ENCODE measurements at places on chromosomes 12 and 14.

DNA sequence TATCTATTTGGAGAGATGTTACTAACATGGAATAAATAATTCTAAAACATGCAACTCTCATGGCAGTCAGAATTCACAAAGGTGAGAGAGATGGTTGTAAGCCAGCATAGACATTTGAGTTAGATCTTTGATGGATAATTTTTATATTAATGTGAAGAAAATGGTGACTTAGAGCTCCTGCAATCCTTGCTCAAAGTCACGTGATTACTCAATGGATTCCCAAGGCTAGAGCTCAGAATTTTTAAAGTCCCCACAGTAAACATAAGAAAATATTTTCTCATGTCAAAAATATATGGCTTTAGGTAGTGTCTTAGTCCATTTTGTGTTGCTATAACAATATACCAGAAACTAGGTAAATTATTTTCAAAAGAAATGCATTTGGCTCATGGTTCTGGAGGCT lies 281.5 kb upstream of the PRKD1 start:
- DNase-seq: no peak

GRCh38 chr12:108833757-108834472 lies 23.5 kb downstream of the SSH1 start:
- no peak for DNase-seq

- no peak for DNase-seq
Observed at GRCh38 chr14:94906991-94907587, 137.2 kb upstream of the GSC start.

GRCh38 chr12:5806371-5807089 lies 138.5 kb downstream of the ANO2 start:
- no peak for DNase-seq

DNA sequence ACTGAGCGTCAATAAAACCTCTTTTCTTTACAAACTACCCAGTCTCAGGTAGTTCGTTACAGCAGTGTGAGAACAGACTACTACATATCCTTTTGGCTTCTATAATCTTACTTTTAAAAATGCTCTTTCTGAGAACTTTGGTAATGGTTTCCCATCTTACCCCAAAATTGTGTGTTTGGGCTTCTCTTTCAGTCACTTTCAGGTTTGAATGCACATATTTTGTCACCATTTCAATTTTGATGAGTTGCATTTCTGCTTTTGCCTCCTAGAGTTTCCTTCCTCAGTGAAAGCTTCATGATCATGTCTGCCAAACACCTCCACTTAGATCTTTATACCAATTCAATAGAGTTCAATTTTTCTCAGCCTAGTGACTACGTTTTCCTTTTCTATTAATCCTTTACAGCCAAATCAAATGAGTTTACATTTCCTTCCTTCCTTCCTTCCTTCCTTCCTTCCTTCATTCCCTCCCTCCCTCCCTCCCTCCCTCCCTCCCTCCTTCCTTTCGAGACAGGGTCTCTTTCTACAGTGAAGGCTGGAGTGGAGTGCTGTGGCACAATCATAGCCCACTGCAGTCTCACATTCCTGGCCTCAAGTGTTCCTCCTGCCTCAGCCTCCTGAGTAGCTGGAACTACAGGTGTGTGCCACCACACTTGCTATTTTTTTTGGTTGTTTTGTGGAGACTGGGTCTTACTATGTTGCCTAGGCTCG lies 124.9 kb downstream of the BCAT1 start:
- DNase-seq: no peak

GRCh38 chr14:89186856-89187376 lies 230.1 kb downstream of the FOXN3 start:
- DNase-seq: no peak

- DNase-seq: peak; percentile 85
Observed at GRCh38 chr14:20460458-20461224, 593 bp downstream of the PIP4P1 start.

- DNase-seq: no peak
Observed at GRCh38 chr14:76814726-76815645, 2.3 kb upstream of the ANGEL1 start.

GRCh38 chr14:20419419-20419818 lies 6.1 kb upstream of the TEP1 start:
- no peak for DNase-seq

GRCh38 chr14:90382491-90383125 lies 14.2 kb upstream of the CALM1 start:
- DNase-seq: peak; percentile 90

GRCh38 chr12:42201063-42201462 lies 37.0 kb downstream of the YAF2 start:
- DNase-seq: no peak

DNA sequence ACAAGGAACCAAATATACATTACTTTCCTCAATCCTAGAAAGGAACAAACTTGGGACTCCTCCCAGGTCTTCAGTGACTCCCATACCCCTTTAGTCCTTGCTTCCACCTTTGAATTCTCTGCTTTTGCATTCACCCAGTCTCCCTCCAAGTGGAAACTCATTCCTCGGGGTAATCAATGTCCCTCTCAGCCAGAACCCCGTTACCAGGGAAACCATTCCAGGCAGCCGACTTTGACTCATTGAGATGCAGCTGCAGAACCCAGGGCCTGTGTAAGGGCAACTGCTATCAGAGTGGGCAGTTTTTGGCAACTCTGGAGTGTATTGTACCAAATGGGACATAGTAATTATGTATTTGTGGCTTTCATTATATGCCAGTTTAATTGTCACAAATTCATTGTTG lies 186.2 kb downstream of the NRXN3 start:
- no peak for DNase-seq

GRCh38 chr12:11894890-11895289 lies 175.8 kb upstream of the BCL2L14 start:
- DNase-seq: no peak

- DNase-seq: no peak
Observed at GRCh38 chr14:37122288-37122687, 50.1 kb downstream of the SLC25A21 start.

GRCh38 chr14:58557242-58557641 lies 80.5 kb upstream of the DACT1 start:
- DNase-seq: no peak

DNA sequence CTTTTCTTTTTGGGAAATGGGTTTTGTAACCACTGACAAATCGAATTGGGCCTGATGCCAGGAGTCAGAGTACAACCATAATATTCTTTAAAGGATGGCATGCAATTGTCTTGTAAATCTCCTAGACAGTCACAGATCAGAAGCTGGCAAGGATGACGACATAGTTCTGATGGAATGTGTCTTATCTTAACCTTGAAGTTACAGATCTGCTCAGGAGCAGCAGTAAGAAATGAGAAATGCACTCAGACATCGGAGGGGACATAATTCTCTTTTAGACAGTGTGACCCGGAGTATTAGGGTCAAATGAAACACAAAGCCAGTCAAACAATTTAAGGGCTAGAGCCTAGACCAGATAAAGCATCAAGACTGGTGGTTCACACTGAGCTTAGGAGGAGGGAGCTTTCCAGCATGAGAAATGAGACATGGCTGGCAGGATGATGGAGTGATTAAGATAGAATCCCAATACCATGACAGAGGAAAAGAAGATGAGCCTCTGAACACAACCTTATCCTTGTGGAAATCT lies 17.5 kb downstream of the CBX5 start:
- DNase-seq: no peak

DNA sequence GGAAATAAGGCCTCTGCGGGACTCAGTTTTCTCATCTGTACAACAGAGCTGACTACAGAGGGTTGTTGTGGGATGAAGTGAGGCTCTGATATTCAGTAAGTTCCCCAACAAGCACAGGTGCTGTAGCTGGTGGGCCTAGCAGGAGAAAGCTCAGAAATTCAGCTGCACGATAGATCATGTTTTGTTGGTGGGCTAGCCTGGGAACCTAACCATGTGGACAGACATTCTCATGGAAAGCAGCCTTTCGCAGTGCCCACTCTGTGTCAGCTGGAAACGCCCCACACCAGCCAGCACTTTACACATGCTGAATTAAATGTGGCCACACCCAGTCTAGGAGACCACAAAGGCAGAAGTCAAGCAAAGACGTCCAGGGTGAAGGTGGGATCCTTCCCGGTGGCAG lies 16.1 kb downstream of the PITPNM2 start:
- no peak for DNase-seq

- no peak for DNase-seq
Observed at GRCh38 chr12:105729926-105730325, 399.4 kb downstream of the C12orf75 start.

DNA sequence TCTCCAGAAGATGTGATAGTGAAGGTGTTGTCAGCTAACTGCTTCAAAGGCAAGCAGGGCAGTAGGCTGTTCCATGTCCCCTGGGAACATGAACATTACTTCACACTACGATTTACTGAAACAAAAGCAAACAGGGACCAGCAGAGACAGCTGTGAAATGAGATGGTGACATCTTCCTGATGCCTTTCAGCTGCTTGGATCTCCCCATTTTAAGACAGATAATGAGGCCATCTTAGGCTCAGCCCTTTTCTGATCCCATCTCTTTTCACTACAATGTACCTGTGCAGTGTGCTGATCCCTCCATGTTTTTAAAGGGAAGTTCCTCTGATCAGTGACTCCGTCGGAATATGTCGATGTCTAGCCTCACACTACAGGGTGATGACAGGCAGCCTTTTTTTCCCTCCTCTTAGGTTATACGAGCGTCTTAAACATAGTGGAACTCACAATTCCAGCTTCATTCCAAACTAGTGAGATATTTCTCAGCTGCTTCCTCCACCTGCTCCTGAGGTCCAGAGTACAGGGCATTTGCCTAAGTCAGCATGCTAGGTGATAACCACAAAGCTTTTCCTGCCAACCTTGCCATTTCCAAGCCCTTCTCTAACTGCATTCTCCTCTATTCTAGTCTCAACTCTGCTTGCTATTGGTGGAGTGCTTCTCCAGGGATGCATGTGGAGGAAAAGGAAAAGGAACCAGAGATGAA lies 87.6 kb upstream of the EGLN3 start:
- DNase-seq: no peak

DNA sequence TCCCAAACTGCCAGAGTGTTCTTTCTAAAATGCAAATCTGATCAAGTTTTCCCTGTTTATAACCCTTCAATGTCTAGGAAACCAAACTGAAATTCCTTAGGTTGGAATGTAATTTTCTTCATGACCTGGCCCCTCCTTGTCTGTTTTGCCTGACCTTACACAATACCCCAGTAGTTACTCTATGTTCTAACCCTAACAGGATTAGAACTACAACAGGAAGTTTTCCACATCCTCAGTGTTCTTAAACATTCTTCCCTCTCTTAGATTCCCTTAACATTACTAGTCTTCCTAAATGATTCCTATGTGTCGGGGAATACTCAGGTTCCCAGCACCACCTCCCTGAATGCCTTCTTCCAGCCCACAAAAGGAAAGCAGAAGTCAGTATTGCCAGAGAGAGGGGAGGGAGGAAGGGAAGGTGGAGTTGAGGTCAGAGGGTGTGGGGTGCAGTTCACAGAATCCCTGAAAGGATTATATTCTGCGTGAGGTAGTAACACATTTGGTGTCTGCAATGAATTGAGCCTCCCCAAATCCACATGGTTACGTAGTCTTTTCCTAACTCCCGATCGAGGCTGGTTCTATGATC lies 72.6 kb downstream of the BBS10 start:
- DNase-seq: no peak

GRCh38 chr12:54127538-54128259 lies 61.1 kb downstream of the SMUG1 start:
- no peak for DNase-seq

DNA sequence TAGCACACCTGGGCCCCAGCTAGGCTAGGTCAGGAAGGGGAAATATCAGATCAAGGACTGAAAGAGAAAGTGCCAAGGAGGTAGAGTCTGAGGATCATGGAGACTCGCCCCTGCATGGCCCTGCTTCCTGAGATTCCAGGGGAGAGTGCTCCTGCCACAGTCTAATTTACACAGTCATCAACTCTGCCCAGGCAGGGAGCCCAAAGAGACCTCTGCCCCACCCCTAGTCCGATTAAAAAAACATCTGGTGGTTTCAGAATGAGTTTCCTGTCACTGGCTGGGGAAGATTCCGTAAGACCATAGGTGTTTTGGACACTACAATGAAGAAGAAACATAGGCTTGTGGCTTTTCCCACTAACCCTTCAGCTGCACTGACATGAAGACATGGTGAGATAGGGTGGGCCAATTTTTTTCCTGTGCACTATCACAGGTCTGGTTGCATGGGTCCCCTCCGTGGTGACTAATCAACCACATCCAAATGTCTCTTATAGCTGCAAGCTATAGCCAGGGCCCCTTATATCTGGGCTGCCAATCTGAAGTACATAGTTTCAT lies 31.5 kb upstream of the GZMB start:
- no peak for DNase-seq

- peak; percentile 67 for DNase-seq
Observed at GRCh38 chr12:122182887-122183587, at the start of gene LRRC43. LRRC43 (plus strand) TSS chr12:122183123; CDS start chr12:122183145, 22 bp downstream.

GRCh38 chr12:6074979-6075585 lies 49.4 kb downstream of the VWF start:
- peak; percentile 69 for DNase-seq

- no peak for DNase-seq
Observed at GRCh38 chr12:91990525-91990924, 155.1 kb downstream of the BTG1 start.

- DNase-seq: no peak
Observed at GRCh38 chr14:31038521-31039166, 12.5 kb upstream of the STRN3 start.

- DNase-seq: no peak
Observed at GRCh38 chr12:128069359-128069997, 197.5 kb upstream of the TMEM132C start.

GRCh38 chr14:76832503-76832988 lies 6.3 kb downstream of the LRRC74A start:
- DNase-seq: no peak

- DNase-seq: no peak
Observed at GRCh38 chr12:19799216-19799615, 359.9 kb downstream of the AEBP2 start.

- DNase-seq: no peak
Observed at GRCh38 chr14:65002586-65003210, 16.0 kb downstream of the FNTB start.

DNA sequence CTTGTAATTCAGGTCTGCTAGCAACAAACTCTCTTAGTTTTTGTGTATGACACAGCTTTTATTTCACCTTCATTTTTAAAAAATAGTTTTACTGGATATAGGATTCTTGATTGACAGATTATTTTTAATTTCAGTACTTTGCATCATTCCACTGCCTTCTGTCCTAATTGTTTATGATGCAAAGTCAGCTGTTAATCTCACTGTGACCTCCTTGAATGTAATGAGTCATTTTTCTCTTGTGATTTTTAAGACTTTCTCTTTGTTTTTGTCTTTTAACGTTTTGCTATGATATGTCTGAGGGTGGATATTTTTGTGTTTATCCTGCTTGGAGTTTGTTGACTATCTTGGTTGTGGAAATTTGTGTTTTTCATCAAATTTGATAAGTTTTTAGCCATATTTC lies 126.3 kb upstream of the FBXO33 start:
- no peak for DNase-seq

- no peak for DNase-seq
Observed at GRCh38 chr12:109717390-109718357, 4.0 kb downstream of the FAM222A start.

DNA sequence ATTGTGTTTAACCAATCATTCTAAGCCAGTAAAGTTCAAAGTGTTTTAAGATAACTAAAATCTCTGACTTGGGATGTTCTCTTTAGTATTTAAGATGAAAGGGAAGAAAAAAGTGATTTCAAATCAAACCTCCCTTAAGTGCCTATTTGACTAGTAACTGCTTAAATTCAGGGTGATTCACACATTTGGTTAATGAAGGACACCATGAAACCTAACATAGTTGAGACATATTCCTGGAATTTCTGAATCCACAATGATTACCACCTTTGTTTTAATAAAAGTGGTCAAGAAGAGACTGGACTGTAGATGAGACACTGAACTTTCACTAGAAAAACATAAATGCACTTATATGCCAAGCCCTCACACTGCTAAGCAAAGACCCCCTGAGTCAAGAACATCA lies 138.7 kb downstream of the MED13L start:
- no peak for DNase-seq

All from activated effector memory CD4-positive, alpha-beta T cell treated with anti-CD3 and anti-CD28 coated beads, Interleukin-2, amount 50 U/mL, for 16 hours (primary cell).